ENCODE measurements at places on chromosomes 2 and 18.

GRCh38 chr2:191635333-191636234, 42.4 kb upstream of the NABP1 start:
- DNase-seq: peak; percentile 92

- peak; percentile 40 for DNase-seq
Measured at GRCh38 chr2:188798159-188798558, 176.0 kb upstream of the COL3A1 start.

GRCh38 chr2:213696442-213696841, 412.2 kb downstream of the SPAG16 start:
- no peak for DNase-seq

DNA sequence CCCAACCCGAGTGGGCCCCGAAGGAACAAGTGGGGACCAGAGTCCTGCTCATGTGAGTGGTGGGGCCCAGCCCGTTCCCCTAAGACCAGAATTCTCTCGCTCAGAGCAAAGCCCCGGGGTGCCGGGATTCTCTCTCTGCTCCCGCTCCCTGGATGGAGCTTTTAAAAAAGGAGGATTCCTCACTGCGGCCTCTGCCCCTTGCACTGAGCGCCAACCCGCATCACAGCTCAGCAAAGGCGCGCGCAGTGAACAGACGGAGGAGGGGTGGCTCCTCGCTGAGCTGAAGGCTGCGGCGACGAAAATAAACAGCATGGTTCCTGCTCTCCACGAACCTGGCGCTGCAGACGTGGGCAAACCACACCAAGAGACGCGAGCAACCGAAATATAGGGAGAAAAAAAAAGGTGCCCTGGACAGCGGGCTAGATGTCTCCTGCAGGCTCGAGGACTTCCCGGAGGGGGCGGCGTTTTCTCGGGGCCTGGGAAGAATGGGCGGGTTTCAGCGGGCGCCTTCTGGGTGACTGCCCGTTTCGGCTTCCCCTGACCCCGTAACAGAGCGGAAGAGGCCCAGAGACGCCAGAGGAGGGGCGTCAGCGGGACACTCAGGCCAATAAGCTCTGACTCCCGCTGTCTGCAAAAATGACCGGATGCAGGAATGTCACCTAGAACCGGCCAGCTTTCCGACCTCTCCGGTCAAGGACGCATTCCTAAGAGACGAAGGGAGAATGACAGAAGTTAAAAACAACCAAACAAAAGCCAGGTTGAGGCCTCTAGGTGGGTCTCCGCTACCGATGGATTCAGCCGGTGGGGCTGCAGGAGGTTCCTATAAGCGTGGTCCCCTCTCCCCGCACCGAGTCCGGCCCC, 819 bp upstream of the KLF11 start:
- peak; percentile 44 for DNase-seq

- DNase-seq: no peak
Measured at GRCh38 chr2:127535422-127535901, at the start of gene MYO7B. TSS of gene MYO7B (plus strand) at chr2:127535683. CDS start at chr2:127559723, 24,040 bp downstream.

GRCh38 chr2:126775300-126775985, 119.5 kb downstream of the GYPC start:
- no peak for DNase-seq

GRCh38 chr2:231290321-231291015, 92.0 kb downstream of the ARMC9 start:
- no peak for DNase-seq

- DNase-seq: no peak
Measured at GRCh38 chr2:38343212-38343611, 33.9 kb downstream of the ATL2 start.

GRCh38 chr18:8499810-8500675, 109.2 kb upstream of the RAB12 start:
- no peak for DNase-seq

GRCh38 chr2:121283670-121284462, 1.1 kb downstream of the TFCP2L1 start:
- DNase-seq: no peak

GRCh38 chr2:189222468-189223105, 43.0 kb upstream of the COL5A2 start:
- DNase-seq: peak; percentile 76

- DNase-seq: peak; percentile 98
Measured at GRCh38 chr2:229445019-229445418, 173.9 kb upstream of the PID1 start.

GRCh38 chr2:237830522-237830921, 28.9 kb upstream of the RAMP1 start:
- DNase-seq: no peak

GRCh38 chr2:128794285-128794684, 475.6 kb upstream of the HS6ST1 start:
- no peak for DNase-seq

- DNase-seq: no peak
Measured at GRCh38 chr2:147851244-147851930, 6.6 kb downstream of the ACVR2A start.

Data from astrocyte of the spinal cord (primary cell).